ENCODE measurements at places on chromosomes 11 and 22. TPM values are rescaled to one million over a fixed set of nuclear protein-coding genes. Genes with fewer than 3 reads are reported as not detected.

Gene TUT1
- total RNA-seq, result 9.4 TPM

Gene MMP13
- 0.12 TPM for total RNA-seq

Gene MYO7A
- total RNA-seq, result 0.23 TPM

Gene C11orf52
- total RNA-seq, result 5.0 TPM

Gene CNTF
- total RNA-seq, result 1.2 TPM

Gene APOL1
- 7.2 TPM for total RNA-seq

Gene CREB3L1
- 2.4 TPM for total RNA-seq

Gene NLRX1
- total RNA-seq, result 14.7 TPM

Gene MLC1
- not detected for total RNA-seq

Gene SAA2
- total RNA-seq, result 15.2 TPM

GRCh38 chr11:110314366-110315095 lies 18.1 kb upstream of the RDX start:
- DNase-seq, result no peak

DNA sequence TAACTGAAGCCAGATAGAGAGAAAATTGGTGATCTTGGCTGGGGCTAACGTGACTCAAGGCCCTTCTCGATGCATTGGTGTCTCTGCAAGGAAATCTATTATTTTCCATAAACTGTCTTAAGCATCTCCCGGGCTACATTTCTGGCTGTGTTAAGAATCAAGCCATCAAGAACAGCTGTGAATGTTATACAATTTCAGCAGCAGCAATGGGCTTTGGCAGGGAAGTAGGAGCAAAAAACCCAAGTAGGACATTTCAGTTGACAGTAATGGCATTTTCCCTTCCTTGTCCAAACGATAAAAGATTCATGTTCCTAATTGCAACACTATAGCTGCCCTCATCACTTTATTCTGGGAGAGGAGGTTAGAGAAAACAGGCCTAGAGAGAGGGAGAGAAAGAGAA lies 335.0 kb downstream of the CADM1 start:
- DNase-seq, result no peak

DNA sequence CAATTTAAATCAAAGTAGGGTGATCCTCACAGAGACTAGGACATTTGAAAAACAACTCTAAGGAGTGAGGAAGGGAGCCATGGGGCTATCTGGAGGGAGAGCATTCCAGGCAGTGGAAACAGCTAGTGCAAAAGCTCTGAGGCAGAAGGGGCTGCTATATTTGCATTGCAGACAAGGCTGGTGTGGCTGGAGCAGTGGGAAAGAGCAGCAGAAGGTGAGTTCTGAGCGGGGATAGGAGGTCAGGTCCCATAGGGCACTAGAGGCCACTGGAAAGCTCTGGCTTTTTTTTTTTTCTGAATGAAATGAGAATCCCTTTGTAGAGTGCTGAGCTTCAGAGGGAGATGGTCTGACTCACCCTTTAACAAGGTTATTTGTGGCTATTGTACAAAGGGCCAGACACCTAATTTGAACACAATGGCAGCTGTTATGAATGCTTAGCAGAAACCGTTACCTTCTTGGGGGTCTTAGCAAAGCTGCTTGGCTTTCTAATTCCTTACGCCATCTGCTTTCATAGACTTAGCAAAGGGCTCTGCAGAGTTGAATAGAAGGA lies 291.6 kb downstream of the BUD13 start:
- no peak for DNase-seq

GRCh38 chr22:31398231-31398630 lies 1.2 kb upstream of the DRG1 start:
- DNase-seq, result no peak

DNA sequence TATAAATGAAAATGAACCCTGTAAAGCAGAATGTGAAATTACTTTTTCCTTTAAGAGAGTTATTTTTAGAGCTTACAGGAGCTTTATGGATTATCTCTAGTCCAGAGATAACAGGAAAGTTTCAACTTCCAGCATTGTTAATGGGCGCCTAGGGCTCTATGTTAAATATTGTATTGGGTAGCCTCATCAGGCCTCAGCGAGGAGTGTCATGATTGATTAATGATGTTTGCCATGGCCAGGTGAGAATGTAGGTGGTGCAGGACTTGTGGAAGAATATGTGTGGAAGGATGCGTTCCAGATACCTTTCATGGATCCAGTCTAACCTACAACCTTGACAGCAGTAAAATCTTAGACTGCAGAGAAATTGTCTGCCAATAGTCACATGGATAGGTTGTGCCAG lies 50.6 kb downstream of the ME3 start:
- DNase-seq, result no peak

- DNase-seq, result no peak
Observed at GRCh38 chr22:50657925-50658324, 14.7 kb upstream of the SHANK3 start.

DNA sequence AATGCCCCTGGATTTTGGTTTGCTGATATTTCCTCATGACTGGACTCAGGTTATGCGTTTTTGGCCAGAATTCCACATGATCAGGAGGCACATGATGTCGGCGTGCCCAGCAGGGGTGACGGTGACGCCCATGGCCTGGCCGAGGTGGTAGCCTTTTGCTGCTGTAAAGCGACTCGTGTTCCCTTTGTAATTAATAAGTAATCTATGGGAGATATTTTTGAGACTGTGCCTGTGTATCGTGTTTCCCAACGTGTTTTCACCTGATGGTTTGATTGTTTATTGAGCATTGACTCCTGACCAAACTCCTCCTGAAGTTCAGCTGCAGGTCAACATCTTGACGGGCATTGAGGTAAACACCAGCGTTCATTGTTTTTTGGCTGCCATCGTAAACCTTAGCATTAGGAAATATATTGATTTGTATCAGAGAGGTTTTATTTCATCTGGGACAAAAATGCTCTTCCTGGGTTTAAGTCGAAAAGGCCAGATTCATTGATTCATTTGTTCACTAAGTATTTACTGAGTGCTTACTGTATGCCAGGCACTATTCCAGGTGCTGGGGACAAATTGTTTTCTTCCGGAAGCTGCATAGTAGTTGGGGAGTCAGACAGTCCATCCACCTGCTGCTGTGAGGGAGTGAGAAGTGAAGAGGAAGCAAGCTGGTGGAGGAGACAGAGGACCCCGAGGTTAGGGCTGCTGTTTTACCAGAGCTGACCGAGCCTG lies 23.6 kb downstream of the DCPS start:
- peak; percentile 44 for DNase-seq

GRCh38 chr11:128929991-128930390 lies 12.7 kb downstream of the TP53AIP1 start:
- no peak for DNase-seq

GRCh38 chr11:68373815-68374501 lies 61.6 kb downstream of the LRP5 start:
- DNase-seq, result no peak

DNA sequence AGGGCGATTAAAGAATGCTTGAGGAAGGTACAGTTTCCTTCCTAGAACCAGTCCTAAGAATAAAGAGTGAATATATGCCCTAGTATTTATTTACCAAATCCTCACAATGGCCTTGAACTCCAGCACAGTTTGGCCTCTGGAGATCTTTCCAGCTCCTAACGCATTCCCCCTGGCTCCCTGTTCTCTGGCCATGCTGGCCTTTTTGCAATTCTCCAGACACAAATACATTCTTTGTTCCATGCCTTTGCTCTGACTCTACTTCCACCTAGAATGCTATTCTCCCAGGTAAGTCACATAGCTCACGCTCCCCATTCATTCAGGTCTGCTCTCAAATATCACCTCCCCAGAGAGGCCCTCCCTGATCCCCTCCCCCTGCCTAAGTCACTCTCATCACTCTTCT lies 3.7 kb upstream of the DGKZ start:
- no peak for DNase-seq

- DNase-seq, result no peak
Observed at GRCh38 chr22:25570486-25570885, 6.0 kb downstream of the GRK3 start.

GRCh38 chr22:17639247-17639741 lies 737 bp downstream of the BCL2L13 start:
- DNase-seq, result no peak

DNA sequence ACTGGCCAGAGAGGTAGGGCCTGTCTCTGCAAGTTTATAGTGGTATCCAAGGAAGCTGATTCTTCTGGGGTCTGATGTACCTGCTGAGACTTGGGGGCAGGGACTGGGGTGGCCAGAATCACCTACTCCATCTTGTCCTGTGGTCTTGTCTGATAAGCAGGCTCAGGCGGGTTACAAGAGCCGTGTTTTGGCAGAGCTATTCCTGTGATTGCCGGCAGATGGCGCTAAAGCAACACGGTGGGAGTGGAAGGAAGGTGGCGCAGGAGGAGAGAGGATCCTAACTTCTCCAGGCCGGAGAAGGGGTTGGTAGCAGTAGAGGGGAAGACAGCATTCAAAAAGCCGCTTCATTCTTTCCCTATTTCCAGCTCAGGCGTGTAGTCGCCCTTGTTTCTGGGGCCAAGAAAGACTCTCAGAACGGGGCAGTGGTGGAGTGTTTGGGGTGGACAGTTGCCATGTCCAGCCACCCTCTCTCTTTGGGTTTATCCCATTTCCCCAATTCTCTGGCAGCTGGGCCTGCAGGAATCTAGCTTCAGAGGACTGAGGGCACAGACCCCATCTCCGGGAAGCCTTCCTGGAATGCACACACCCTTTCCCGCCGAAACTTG lies 15.1 kb downstream of the CHRM1 start:
- DNase-seq, result no peak

GRCh38 chr11:31757260-31757835 lies 53.8 kb downstream of the PAX6 start:
- DNase-seq, result no peak

DNA sequence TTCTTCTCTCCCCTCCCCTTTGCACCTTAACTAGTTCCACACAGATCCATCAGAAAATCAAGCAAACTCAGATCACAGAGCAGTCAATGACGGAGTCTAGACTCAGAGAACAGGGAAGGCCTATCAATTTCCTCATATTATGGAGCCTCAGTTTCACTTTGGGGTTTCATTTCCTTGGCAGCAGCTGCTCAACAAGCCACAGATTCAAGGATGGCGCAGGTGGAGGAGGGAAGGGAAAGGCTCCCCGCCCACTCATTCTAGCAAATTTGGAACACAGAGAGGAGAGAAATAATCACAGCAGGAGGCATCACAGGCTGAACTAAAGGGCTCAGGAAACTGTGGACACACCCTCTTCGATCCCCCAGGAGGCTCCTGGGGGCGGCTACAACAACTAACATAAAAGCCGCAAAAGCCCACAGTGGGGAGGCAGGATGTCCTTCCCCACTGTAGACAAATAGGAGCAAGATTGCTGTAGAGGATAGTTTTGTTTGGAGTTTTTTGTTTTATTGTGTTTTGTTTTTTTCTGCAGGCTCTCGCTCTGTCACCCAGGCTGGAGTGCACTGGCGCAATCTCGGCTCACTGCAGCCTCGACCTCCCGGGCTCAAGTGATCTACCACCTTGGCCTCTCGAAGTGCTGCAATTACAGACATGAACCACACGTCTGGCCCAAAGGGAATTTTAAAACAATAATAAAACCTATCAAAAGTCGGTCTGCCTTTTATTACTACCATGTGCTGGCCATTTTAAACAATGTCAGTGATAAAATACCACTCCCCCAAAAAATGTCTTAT lies 3.4 kb downstream of the PLAAT3 start:
- DNase-seq, result no peak

DNA sequence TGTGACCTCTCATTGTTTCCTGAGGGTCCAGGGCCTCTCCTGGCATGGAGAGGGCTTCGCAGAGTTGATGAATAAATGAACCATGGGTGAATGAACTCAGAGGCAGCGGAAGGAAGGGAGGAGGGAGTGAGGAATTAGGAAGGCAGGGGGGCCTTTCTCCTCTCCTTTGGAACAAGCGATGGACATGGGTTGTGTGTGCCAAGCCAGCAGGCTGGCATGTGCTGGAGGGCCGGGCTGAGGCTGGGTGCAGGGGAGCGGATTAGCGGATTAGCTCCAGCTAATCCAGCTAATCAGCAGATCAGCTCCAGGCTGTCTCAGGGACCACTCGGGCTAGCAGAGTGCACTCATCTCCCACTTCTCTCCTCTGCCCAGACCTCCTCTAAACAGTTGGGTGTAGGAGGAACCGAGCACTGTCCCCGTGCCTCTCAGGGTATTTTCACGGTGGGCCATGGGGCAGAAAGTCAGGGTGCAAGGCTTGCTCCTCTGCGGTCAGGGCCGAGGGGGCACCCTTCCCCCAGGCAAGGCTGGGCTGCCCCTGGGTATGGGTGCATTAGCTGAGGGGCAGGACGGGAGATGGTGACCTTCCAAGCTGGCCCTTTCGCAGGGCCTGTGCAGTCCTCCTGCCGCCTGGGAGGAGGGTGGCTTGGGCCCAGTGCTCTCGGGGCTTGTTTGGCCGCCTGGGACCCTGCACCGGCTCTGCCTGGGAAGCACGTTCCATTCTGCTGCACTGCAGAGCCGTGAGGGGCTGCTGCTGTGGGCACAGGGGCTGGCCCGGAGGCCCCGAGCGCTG lies 120.3 kb upstream of the B3GAT1 start:
- DNase-seq, result no peak

- no peak for DNase-seq
Observed at GRCh38 chr11:72899238-72899637, 85.0 kb downstream of the ATG16L2 start.

DNA sequence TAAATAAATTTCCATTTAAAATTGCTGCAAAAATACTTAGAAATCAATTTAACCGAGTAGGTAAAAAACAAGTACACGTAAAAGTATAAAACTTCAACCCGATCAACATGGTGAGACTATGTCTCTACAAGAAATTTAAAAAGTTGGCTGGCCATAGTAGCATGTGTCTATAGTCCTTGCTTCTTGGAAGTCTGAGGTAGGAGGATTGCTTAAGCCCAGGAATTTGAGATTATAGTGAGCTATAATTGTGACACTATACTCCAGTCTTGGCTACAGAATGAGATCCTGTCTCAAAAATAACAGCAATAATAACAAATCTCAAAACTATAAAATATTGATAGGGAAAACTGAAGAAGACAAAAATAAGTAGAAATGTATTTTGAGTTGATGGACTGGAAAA lies 11.1 kb downstream of the CASP4 start:
- DNase-seq, result no peak

GRCh38 chr11:33417121-33417520 lies 159.9 kb downstream of the HIPK3 start:
- no peak for DNase-seq

GRCh38 chr11:60831143-60831500 lies 10.8 kb upstream of the CCDC86 start:
- no peak for DNase-seq

GRCh38 chr11:61896665-61897386 lies 5.5 kb upstream of the FADS3 start:
- DNase-seq, result no peak

- no peak for DNase-seq
Observed at GRCh38 chr22:37340331-37341262, 58.3 kb downstream of the CYTH4 start.

DNA sequence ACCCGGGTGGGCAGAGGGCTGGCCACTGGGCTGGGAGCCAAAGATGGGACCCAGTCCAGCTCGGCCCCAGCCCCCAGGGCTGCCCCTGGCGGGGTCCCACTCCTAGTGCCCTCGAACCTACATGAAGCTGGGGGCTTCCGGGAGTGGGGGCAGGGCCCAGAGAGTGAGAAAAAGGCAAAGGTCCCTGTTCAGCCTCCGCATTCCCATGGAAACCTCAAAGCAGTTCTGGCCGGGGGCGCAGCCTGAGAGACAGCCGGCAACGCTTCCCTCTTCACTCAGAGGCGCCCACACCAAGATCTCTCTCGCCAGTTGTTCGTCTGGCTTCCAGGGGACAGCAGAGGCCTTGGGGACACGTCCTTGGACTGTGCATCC lies 22.4 kb upstream of the ARHGAP8 start:
- DNase-seq, result no peak

GRCh38 chr22:19976671-19977070 lies 35.1 kb upstream of the TXNRD2 start:
- DNase-seq, result no peak

All from epithelial cell of proximal tubule (primary cell).